Stimulated activated CD4-positive, alpha-beta T cell treated with anti-CD3 and anti-CD28 coated beads, Interleukin-1b, Interleukin-23, amount 100 ng/mL, for 24 hours (primary cell): ENCODE measurements at places on chromosomes 12 and 14.
A peak's percentile ranks its signal among the peaks of the same experiment; 100 is the strongest.

DNA sequence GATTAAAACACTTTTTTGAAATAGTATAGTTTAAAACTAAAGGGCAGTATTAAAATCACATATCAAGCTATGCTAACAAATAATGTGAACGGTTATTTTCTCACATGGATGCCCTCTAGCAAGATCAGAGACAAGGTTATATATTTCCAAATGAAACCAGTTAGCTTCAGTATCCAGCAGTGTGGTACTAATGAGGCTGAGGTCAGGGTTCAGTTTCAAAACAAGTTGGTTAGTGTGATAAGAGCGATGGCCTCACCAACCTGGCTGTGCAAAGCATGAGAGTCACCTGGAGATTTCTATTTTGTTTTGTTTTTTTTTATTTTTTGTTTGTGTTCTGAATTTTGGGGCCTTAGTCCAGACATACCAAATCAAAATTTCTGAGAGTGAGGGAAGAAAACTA lies 352.2 kb upstream of the KITLG start:
- no peak for DNase-seq

- no peak for DNase-seq
Observed at GRCh38 chr12:45400991-45401390, 185.1 kb downstream of the ANO6 start.

DNA sequence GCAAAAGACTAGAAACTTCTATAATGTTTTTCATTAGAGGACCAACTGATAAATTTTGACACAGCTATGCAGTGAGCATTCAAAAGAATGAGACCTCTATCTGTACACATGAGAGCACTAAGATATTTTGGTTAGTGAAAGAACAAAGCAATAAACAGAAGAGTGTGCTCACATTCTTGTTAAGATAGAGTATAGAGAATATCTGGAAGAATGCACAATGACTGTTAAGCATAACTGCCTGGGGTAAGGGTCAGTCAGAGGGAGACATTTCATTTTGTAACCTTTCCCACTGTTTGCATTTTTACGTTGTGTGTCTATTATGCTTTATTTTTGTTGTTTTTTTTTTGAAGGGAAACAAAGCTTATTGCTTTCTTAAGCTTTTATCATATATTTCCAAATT lies 20.7 kb downstream of the KCNMB4 start:
- DNase-seq, result no peak

DNA sequence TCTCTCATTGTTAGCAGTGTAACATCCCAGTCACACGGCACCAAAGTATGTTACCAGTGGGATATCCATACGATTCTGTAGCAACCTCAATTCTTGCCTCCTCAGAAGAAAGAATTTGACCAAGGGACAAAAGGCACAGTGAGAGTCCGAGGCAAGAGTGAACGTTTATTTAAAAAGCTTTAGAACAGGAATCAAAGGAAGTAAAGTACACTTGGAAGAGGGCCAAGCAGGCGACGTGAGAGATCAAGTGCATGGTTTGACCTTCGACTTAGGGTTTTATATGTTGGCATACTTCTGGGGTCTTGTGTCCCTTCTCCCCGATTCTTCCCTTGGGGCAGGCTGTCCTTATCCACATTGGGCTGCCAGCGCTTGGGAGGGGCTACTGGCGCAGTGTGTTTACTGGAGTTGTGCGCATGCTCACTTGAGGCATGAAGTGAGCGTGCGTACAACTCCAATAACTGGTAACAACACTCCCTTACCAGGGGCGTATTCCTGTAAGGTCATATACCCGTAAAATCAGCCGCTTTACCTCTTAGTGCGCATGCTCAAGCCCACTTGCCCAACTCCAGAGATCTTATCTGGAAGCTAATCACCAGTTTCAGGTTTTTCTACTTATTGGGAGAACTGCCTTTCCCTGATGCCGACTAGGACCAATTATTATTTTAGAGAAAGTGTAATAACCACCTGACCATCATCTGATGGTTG lies 71.7 kb downstream of the FAR2 start:
- DNase-seq, result no peak

GRCh38 chr12:6438345-6438744 lies 6.4 kb upstream of the CD27 start:
- DNase-seq, result no peak

DNA sequence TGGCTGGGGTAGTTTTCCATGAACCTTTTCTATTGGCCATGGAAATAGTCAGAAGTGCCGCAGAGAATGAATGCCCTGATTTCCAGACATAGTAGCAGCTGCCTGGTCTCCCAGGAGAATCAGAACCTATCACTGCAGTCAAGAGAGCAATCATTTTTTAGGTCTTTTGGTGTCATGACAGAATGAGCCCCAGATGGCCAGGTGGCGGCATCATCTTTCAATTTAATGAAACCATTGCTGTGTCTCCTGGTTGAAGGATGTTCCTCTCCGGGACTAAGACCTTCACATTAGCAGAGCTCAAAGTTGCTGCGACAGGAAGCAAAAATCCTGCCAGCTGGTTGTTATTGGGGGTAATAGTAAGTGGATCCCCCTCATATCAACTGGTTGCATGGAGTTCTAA lies 18.8 kb downstream of the TNFAIP2 start:
- no peak for DNase-seq

GRCh38 chr12:89774645-89775044 lies 66.0 kb upstream of the ATP2B1 start:
- no peak for DNase-seq

GRCh38 chr14:79663453-79663852 lies 547.9 kb downstream of the DIO2 start:
- no peak for DNase-seq

GRCh38 chr12:107377596-107378385 lies 284.4 kb upstream of the CRY1 start:
- no peak for DNase-seq

DNA sequence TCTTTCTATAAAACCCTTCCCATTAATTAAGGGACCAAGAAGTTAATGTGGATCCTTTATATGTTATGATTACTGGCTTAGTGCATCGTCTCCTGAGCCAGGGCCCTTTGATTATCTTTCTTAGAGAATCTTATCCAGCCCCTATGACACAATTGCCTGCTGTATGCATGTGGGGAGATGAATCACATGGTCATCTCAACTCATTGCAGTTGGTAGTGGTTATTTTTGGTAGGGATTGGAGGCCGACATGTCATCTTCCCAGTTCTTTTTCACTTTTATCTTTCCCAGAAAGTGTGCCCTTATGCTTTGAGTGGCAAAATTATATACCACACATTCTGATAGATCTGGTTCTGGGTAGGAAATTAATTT lies 26.0 kb downstream of the ZNF664 start:
- no peak for DNase-seq

GRCh38 chr14:79791055-79791732 lies 420.1 kb downstream of the DIO2 start:
- no peak for DNase-seq

GRCh38 chr12:12393171-12393570 lies 36.3 kb downstream of the BORCS5 start:
- DNase-seq, result no peak

- DNase-seq, result no peak
Observed at GRCh38 chr12:131473741-131474709, 236.9 kb upstream of the SFSWAP start.

- no peak for DNase-seq
Observed at GRCh38 chr12:14803830-14804160, 325 bp downstream of the C12orf60 start.

DNA sequence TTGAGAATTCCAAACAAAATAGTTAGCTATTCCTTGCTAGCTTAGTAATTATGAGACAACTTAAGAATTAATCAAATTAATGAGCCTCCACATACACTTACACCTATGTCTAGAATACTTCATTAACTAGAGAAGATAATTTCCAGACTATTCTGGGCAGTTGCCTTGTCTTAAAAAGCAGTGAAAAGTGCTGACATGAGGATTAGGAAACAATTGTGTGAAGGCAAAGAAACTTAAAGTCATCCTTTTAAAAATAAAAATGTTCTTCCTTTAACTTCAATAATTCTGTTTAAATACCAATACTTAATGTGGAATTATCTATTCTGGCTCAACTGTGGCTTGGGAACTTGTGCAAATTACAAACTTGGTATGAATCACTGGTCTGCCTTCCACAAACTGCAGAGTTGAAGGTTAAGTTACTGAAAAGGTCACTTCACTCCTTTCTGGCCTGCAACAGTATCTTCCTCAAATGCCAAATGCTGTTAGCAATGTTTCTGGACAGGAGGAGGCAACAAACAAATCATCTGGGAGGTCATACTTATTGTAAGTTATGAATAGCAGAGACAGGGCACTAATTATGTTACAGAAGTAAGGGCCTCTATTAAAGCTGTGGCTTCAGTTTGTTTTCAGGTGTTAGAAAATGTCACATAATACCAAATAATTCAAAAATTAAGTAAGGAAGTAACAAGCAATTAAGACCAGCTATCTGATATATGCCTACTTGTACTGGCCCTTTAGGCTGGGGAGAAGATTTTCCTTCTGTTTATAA lies 19.2 kb downstream of the PPTC7 start:
- no peak for DNase-seq

DNA sequence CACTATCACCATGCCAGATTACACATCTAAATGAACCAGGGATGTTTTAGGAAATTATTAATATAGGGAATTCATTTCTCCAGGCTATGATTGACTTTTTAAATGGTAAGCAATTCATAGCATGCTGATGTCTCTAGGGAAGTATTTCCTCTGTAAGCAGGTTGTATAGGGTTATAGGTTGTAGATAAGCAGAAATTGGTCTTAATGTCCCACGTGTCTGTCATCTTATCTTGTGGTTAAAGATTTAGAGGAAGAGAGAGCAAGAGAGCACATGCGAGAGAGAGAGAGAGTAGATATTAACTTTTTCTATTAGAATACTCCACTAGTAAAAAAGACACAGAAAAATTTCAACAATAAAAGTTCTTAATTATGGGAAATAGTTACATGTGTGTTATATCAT lies 32.6 kb downstream of the TRHDE start:
- no peak for DNase-seq

DNA sequence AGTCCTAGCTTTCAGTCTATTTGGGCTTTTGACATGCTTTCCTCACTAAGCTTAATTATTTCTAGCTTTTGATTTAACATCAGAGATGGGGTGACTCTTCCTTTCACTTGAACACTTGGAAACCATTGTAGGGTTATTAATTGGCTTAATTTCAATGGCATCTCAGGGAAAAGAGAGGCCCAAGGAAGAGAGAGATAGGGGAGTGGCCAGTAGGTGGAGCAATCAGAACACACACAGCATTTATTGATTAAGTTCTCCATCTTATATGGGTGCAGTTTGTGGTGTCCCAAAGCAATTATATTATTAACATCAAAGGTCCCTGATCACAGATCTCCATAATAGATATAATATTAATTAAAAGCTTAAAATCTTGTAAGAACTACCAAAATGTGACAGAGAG lies 1466.1 kb upstream of the SEL1L start:
- DNase-seq, result no peak

DNA sequence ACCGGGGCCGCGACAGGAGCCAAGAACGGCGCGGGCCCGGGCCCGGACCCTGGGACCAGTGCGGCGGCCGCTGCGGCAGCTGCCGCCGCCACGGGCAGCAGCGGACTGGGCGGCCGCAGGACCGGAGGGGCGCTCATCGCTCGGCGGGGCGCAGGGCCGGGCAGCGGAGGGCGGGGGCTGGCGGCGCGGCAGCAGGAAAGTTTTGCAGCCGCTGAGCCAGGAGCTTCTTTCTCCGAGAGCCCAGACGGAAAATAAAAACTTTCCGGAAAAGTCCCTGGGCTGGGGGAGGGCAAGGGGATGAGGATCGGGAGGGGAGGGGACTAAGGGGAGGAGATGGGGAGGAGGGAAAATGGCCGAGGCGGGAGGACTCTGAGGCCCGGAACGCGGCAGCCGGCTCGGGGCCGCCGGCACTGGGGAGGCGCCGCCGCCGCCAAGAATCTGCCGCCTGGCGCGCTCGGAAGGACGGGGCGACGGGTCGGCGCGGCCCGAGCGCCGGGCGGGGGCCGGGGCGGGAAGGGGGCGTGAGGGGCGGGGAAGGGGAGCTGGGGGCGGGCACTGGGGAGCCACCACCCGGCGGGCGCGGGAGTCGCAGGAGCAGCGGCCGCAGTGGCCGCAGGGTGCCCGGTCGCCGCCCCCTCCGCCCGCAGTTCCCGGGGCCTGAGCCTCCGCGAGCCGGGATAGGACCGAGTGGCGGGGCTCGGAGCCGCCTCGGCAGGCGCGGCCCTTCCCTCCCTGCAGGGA lies at the start of gene PRKD1:
TSS of gene PRKD1 (minus strand) at position 472 of the 741 bp plus-strand sequence.
- no peak for DNase-seq

DNA sequence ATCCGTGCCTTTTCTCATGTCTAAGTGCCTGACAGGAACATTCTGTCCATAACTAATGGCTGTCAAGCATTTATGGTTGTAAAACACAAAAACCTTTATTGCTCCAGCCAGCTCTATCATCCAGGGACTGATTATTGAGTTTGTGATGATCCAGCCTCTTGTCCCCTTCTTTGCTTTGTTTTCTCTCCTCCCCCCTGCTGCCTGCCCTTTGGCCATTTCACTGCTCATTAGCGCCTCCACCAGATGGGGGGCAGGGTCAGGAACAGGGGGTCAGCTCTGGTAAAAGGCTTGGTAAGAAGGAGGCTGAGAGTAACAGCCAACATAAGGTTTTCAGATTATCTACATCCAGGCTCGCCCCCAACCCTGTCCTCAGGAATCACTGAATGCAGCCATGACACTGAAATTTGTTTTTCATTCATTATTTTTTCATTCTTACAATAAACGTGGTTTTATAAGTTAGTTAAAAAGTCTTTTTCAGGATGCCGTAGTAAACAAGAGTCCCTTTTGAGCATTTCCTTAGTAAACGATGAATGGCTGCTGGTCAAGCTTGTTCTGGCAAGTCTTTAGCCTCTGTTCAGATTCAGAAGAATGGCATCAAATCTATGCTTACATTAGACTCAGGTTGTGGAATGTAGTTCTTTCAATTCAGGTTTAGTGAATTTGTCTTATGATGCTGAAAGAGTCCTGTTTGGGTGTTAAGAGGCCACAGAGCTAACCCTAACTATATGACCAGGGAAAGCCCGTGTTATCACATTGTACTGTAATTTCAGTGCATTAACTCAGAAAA lies 21.7 kb downstream of the HMGA2 start:
- DNase-seq, result no peak

DNA sequence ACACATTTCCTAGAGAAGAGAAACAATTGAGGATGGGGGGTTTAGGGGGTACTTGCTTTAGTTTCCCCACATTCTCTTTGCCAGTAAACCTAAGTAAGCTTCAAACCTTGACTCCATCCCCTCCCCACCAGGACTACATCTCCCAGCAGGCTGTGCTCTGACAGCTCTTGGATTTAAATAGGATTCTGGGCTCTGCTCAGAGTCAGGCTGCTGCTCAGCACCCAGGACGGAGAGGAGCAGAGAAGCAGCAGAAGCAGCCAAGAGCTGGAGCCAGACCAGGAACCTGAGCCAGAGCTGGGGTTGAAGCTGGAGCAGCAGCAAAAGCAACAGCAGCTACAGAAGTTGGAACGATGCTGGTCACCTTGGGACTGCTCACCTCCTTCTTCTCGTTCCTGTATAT lies 20.6 kb downstream of the RDH12 start:
- DNase-seq, result no peak

GRCh38 chr12:108664338-108665258 lies 30.9 kb upstream of the SELPLG start:
- DNase-seq, result peak; percentile 63

GRCh38 chr14:75126121-75126544 lies 715 bp downstream of the NEK9 start:
- DNase-seq, result no peak

- DNase-seq, result no peak
Observed at GRCh38 chr14:45891417-45892080, 638.5 kb upstream of the MIS18BP1 start.

GRCh38 chr14:23344481-23344880 lies 8.2 kb downstream of the SLC22A17 start:
- DNase-seq, result no peak
